ENCODE measurements at places on chromosomes 5 and 9.

DNA sequence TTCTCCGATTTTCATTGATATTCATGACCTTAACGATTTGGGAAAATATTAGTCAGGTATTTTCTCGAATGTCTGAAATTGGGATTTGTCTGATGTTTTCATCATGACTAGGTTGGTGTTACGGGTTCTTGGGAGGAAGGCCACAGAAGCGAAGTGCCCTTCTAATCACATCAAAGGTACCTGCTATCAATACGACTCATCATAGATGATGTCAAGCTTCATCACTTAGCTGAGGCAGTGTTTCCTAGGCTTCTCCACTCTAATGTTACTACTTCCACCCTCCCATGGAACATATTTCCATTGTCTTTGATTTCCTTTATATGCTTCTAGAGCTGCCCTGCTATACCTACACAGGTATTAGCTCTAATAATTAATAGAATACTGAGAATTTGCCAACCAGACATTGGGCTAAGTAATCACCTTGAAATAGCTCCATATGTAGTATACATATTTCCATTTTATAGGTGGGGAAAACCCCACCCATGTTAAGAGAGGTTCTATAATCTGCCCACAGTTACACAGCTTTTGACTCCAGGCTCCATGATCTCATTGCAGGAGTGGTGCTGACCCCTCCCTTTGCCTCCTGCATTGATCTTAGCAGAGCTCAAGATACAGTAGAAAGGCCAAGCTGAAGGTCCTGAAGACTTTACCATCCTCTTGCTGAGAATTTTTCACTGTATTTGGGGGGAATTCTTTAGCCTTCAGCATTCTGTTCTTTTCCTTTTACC, 238.6 kb upstream of the ADAMTSL1 start:
- no peak for DNase-seq

DNA sequence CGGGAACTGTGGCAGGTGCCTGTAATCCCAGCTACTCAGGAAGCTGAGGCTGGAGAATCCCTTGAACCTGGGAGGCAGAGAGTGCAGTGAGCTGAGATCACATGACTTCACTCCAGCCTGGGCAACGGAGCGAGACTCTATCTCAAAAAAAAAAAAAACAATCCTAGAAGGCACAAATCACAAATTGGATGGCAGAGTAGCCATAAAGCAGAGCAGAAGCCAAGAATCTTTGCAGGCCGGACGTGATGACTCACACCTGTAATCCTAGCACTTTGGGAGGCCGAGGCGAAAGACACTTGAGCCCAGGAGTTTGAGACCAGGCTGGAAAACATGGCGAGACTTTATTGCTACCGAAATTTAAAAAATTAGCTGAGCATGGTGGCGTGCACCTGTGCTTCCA, 9.2 kb upstream of the FUBP3 start:
- DNase-seq, result no peak

GRCh38 chr5:128085413-128085812, 1.8 kb downstream of the SLC12A2 start:
- DNase-seq, result no peak

DNA sequence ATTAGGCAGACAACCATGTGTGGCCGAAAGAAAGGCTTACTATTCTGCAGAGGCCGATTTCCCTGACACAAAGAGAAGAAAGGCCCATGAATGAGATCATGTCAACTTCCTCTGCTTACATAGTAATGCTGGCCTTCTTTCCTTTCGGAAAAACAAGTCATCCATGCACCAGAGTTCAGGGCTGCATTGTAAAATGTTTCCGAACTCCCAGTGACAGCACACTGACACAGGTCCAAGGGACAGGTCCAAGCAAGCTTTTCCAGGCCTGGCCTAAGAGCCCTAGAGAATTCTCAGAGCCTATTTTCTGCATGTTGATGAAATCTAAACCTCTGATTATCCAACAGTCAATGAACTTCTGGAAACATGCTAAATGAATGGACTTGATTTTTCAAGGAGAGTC, 140.9 kb downstream of the ZNF608 start:
- DNase-seq, result no peak

- no peak for DNase-seq
Observed at GRCh38 chr5:173452119-173452905, 124.1 kb upstream of the STC2 start.

DNA sequence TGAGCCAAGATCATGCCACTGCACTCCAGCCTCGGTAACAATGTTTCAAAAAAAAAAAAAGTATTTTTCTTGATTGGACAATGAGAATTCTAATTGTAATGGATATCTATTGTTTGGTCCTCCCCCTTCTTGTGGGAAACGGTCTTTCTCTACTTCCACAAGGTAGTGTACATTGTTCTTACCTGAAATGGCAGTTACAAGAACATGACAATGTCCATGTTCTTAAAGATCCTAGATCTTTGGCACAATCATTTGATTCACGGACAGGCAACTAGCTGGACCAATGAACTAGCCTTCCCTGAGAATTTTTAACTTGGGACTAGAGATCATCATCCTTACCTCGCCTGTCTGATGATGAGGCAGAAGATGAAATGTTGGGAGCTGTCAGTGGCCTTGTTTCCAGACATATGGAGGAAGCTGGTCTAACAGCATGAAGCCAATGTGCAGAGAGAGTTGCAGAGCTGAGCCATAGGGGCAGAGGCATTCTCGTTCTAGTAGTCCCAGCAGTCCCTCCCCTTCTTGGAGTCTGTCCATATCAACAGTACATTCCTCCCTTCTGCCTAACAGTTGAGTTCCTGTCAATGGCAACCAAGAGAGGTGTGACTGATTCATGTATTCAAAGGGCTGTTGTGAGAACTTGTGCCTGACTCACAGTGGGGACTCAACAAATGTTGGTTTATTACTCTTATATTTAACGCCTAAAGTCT, 2.1 kb upstream of the MARCHF6 start:
- no peak for DNase-seq

GRCh38 chr5:53825926-53826325, 265.5 kb downstream of the NDUFS4 start:
- DNase-seq, result no peak

DNA sequence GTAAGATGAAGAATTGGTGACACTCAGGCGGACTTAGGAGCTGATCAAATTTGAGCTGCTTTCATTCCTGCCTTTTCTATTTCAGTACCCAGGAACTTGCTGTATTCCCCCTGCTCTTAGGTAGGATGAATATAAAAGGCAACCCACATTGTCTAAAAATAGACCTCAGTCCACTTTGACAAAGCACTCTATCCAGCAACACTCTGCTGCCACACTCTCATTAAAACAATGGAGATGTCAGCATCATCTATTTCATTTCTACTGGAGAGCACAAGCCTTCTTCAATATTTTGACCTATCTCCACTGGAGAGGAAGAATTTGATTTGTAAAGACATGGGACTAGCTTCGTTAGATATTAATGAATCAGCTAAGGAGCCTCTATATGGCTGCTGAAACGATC, 468.4 kb downstream of the PTPRD start:
- DNase-seq, result no peak

DNA sequence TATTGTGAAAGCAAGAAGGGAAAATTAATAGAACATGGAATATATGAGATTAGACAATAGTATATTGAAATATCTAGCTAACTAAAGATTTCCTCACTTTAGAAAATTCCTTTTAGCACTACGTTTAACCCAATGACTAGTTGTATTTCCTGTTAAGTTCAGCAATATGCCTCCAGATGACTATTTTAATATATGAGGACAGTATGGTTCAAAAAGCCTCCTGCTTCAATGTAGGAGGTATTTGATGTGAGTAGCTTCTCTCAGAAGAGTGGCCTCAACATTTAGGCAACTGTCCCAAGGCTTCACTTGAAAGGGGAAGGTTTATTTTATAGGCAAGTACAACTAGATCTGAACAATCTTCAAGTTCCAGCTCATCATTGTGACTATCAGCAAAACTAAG, 2.0 kb upstream of the MEF2C start:
- no peak for DNase-seq
